Activated CD4-positive, alpha-beta T cell treated with anti-CD3 and anti-CD28 coated beads, Interleukin-2, amount 10 ng/mL, durations not matched to agents 24 days and 14 days (primary cell): ENCODE measurements at places on chromosomes 4 and X. TPM values are rescaled to one million over a fixed set of nuclear protein-coding genes. Genes with fewer than 3 reads are reported as not detected.

DNA sequence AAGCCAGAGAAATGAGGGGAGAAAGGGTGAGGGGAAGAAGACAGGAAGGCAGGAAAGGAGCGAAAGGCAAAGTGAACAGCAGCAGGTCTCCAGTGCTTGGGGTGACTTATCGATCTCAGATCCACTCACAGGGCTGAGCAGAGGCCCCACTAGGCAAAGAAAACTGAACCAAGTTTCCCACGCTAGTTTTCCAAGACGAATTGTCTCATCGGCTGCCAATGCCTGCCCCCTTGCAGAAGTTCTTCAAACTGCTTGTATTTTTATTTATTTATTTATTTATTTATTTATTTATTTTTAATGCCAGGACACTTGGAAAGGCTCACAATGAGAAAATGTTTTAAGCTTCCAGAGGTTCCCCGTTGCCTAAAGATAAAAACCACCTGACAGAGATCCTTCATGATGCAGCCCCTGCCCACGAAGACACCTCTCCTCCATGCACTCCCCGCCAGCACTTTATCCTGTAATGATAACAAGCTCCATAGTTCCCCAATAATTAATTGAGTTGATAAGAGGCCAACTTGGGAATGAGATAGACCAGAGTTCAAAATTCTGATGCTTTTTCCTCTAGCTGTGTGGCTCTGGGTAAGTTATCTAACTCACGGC, 43.2 kb downstream of the QDPR start:
- H3K4me1 ChIP-seq = no peaks in the 10 kb centered on the region
- no peak overlapping the region for H3K4me3 ChIP-seq
- no peak overlapping the region for H3K27ac ChIP-seq
- no peaks in the 10 kb centered on the region for H3K27me3 ChIP-seq
- DNase-seq = no peak

Gene ERCC6L
- 8.1 and 8.3 TPM in 2 replicates for total RNA-seq

DNA sequence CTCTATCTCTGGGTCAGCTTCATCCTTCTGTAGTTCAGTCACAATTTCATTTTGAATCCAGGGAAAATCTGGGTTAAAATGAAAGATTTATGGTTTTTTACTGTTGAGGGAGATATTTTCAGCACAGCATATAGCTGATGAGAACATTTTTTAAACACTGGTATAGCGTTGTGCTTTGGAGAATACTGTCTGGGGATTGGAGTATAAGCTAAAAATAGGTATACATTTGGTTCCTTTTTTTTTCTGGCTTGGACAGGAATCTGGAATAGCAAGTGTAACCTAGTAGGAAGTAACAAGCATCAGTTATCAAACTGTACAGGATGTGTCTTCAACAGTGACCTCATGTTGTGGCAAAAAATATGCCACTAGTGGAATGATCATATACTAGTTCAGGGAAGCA, 149.1 kb downstream of the GRXCR1 start:
- H3K36me3 ChIP-seq = no peaks in the 10 kb centered on the region
- no peak overlapping the region for H3K4me3 ChIP-seq
- no peak for DNase-seq
- H3K4me1 ChIP-seq = no peaks in the 10 kb centered on the region

Gene CT45A6
- total RNA-seq = not detected in 2 replicates

- peaks cover 57% of the 10 kb centered on the region for H3K36me3 ChIP-seq
- H3K27ac ChIP-seq = no peak overlapping the region
- DNase-seq = no peak
- no peaks in the 10 kb centered on the region for H3K27me3 ChIP-seq
- H3K4me1 ChIP-seq = no peaks in the 10 kb centered on the region
Measured at GRCh38 chr4:1945124-1945895, 63.5 kb downstream of the NELFA start.

Gene NAT8L
- total RNA-seq = 7.3 and 7.7 TPM in 2 replicates

DNA sequence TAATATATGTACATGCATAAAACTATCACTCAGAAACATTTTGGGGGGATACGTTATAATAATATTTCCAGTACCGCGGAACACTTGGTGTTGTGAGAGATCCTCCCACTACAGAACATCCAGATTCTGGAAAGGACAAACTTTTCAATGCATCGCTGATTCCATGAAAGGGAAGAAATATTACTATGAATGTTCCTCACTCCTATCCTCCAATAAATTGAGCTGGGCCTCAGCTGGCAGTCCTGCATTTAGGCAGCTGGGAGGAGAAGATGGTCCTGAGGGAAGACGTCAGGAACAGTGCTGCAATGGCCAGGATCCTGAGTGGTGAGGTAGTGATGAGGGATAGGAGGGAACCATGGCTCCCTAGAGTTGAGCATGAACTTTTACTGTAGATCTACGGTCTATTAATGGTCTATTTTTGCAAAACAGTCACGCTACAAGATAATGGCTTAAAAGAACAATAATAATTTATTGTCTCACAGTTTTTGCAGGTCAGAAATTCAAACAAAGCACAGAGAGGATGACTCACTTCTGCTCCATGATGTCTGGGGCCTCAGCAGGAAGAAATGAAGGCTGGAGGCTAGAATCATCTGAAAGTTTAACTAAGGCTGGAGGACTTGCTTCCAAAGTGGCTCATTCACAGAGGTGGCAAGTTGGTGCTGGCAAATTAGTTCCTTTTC, 538.1 kb downstream of the STIM2 start:
- H3K27ac ChIP-seq = no peak overlapping the region
- no peaks in the 10 kb centered on the region for H3K4me1 ChIP-seq
- H3K27me3 ChIP-seq = no peaks in the 10 kb centered on the region

Gene EGFL6
- 1.7 and 2.2 TPM in 2 replicates for total RNA-seq

- no peaks in the 10 kb centered on the region for H3K27me3 ChIP-seq
- H3K4me1 ChIP-seq = peaks cover 42% of the 10 kb centered on the region
- H3K27ac ChIP-seq = no peak overlapping the region
- DNase-seq = no peak
- no peak overlapping the region for H3K4me3 ChIP-seq
Measured at GRCh38 chr4:102328045-102328444, 17.2 kb downstream of the SLC39A8 start.

- H3K36me3 ChIP-seq = no peaks in the 10 kb centered on the region
- H3K27me3 ChIP-seq = no peaks in the 10 kb centered on the region
- no peak overlapping the region for H3K27ac ChIP-seq
- H3K4me3 ChIP-seq = no peak overlapping the region
- DNase-seq = no peak
Measured at GRCh38 chrX:1262369-1262768, 6.2 kb upstream of the CSF2RA start.

DNA sequence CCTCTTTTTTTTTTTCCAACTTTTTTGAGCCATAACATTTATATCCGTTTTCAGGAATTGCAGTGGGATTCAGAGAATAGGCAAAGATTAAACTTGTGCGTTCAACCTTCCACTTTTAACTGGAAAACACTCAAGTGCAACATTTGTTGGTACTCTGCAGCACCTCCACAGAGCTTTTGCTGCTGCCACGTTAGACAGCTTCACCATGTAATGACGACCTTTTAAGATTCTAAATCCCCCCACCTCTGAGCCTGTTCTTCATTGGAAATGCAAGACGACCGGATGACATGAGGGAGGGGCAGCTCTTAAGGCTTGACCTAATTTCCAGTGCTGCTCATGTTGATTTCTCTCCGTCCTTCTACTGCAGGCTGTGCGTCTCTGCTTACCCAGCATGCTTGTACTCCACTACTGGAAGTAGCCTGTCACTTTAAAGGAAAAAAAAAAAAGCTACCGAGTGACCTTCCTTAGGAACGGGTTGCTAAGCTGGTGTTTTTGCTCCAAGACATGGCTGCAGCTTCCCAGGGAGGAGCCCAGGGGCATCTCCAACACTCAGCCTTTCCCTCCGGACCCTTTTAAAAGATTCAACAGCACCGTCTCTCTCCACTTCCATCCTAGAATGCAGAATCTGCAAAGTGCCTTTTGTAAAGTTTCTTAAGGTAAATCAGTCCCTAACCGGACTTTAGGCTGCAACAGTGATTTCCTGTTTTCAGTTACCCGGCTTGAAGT, at the start of gene CC2D2A:
Gene CC2D2A, plus strand, starts transcription at position 481 of the 726 bp plus-strand sequence. CDS start 6,051 bp downstream, outside the sequence.
- H3K36me3 ChIP-seq = no peaks in the 10 kb centered on the region
- H3K4me3 ChIP-seq = no peak within 1 kb of the TSS
- peaks cover 7% of the 10 kb centered on the region for H3K4me1 ChIP-seq

- no peak overlapping the region for H3K27ac ChIP-seq
- DNase-seq = no peak
- H3K36me3 ChIP-seq = peaks cover 5% of the 10 kb centered on the region
- no peak overlapping the region for H3K4me3 ChIP-seq
Measured at GRCh38 chr4:101198682-101199339, 148.5 kb downstream of the PPP3CA start.

DNA sequence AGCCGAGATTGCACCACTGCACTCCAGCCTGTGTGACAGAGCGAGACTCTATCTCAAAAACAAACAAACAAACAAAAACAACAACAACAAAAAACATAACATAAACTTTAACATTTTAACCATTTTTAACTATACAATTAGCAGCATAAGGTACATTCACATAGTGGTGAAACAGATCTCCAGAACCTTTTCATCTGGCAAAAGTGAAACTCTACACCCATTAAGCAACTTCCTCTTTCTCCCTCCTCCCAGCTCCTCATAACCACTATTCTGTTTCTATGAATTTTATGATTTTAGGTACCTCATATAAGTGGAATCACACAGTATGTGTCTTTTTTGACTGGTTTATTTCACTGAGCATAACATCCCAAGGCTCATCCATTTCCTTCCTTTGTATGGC, 103.6 kb downstream of the FAM13A start:
- DNase-seq = peak; percentile 54
- H3K36me3 ChIP-seq = peaks cover 2% of the 10 kb centered on the region
- no peak overlapping the region for H3K27ac ChIP-seq
- H3K4me3 ChIP-seq = peak overlapping the region; percentile 15
- H3K27me3 ChIP-seq = no peaks in the 10 kb centered on the region
- peaks cover 26% of the 10 kb centered on the region for H3K4me1 ChIP-seq

- H3K4me3 ChIP-seq = peak overlapping the region; percentile 99
- peak overlapping the region; percentile 96 for H3K27ac ChIP-seq
- peak; percentile 85 for DNase-seq
- peaks cover 2% of the 10 kb centered on the region for H3K36me3 ChIP-seq
- no peaks in the 10 kb centered on the region for H3K27me3 ChIP-seq
- peaks cover 34% of the 10 kb centered on the region for H3K4me1 ChIP-seq
Measured at GRCh38 chrX:118346258-118347094, 570 bp downstream of the WDR44 start.

- H3K4me3 ChIP-seq = no peak overlapping the region
- no peaks in the 10 kb centered on the region for H3K27me3 ChIP-seq
- no peak for DNase-seq
- H3K4me1 ChIP-seq = no peaks in the 10 kb centered on the region
Measured at GRCh38 chr4:4735870-4736269, 123.6 kb upstream of the MSX1 start.

Gene CXorf49
- not detected in 2 replicates for total RNA-seq

Gene ACE2
- total RNA-seq = not detected in 2 replicates

DNA sequence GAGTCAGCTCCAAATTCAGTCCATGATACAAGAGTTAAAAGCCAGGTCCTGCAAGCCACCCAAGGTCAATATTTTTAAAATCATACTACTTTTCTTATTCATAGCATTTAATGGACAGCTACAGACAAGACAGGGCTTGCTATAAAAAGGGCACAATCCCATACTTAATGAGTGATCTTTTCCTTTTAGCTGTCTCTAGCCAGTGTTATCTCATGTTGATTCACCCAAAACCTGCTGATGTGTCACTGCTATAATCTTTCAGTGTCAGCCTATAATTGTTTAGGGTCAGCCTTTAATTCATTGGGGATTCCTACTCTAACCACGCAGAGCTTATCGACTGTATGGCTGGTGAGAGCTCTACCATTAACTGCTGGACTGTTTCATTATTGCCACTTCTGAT, 51.2 kb upstream of the HCCS start:
- H3K36me3 ChIP-seq = no peaks in the 10 kb centered on the region
- no peak overlapping the region for H3K4me3 ChIP-seq
- no peaks in the 10 kb centered on the region for H3K27me3 ChIP-seq
- no peak for DNase-seq
- H3K27ac ChIP-seq = no peak overlapping the region

Gene PFKFB1
- 0.47 and 0.58 TPM in 2 replicates for total RNA-seq

DNA sequence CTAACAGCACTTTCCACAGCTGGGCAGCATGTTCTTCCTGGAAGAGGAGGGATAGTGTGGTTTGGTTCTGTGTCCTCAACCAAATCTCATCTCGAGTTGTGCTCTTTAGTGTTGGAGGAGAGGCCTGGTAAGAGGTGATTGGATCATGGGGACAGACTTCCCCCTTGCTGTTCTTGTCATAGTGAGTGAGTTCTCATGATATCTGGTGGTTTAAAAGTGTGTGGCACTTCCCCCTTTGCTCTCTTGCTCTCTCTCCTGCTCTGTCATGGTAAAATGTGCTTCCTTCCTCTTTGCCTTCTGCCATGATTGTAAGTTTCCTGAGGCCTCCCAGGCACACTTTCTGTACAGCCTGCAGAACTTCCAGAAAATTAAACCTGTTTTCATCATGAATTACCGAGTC, 133.7 kb upstream of the NDP start:
- no peak overlapping the region for H3K27ac ChIP-seq
- no peaks in the 10 kb centered on the region for H3K4me1 ChIP-seq
- no peak overlapping the region for H3K4me3 ChIP-seq
- H3K27me3 ChIP-seq = no peaks in the 10 kb centered on the region
- no peaks in the 10 kb centered on the region for H3K36me3 ChIP-seq

- peaks cover 4% of the 10 kb centered on the region for H3K36me3 ChIP-seq
- H3K4me1 ChIP-seq = peaks cover 14% of the 10 kb centered on the region
- H3K27ac ChIP-seq = no peak overlapping the region
- DNase-seq = no peak
Measured at GRCh38 chrX:79080141-79080540, 64.3 kb upstream of the GPR174 start.

Gene PCSK1N
- 0.33 TPM in 1 of 2 replicates, not detected in the other for total RNA-seq

Gene DUSP21
- total RNA-seq = not detected in 2 replicates

- no peak overlapping the region for H3K27ac ChIP-seq
- H3K4me3 ChIP-seq = no peak overlapping the region
- no peaks in the 10 kb centered on the region for H3K27me3 ChIP-seq
- no peaks in the 10 kb centered on the region for H3K36me3 ChIP-seq
Measured at GRCh38 chr4:28702571-28702970, 1841.9 kb downstream of the STIM2 start.

DNA sequence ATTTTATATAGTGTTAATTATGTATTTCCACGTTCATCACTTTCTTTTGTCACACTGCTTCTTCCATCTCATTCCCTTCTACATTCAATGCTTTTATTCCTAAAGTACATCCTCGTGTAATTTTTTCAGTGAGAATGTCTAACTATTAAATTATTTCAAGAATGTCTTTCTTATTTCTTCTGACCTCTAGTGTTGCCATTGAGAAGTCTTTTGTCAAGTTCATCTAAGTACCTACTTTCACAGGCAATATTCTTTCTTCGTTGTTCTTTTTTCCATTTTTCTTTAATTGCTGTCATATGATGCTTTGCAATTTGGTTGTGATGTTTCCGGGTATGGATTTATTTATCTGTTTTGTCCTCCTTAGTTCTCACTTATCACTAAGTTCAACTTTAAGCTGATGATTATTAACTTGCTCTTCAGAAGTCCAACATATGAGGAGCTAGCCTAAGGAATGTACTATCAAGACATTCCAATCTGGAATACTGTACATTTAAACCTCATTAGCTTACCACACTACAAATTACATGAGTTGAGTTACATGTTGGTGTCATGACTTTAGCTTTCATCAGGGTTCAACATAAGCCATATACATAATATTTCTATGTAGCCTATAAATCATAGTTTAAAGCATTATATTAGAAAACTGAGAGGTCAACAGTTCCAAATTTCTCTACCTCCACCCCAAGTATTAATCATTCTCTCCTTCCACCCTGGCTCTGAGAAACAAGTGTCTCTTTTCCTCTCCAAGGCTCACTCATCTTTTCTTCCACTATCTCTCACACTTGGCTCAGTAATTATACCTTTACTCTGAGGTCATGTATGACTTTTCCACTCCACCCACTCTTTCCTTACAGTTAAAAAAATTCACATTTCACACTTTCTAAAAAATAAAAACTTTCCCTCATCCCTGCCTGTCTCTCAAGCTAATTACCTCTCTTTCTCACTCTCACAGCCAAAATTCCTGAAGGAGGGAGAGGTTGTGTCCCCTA, 81.5 kb downstream of the COX18 start:
- H3K36me3 ChIP-seq = no peaks in the 10 kb centered on the region
- no peak overlapping the region for H3K4me3 ChIP-seq
- peaks cover 4% of the 10 kb centered on the region for H3K27me3 ChIP-seq

Gene HEPH
- total RNA-seq = not detected in 2 replicates
